ENCODE measurements at places on chromosomes 16 and 17.

DNA sequence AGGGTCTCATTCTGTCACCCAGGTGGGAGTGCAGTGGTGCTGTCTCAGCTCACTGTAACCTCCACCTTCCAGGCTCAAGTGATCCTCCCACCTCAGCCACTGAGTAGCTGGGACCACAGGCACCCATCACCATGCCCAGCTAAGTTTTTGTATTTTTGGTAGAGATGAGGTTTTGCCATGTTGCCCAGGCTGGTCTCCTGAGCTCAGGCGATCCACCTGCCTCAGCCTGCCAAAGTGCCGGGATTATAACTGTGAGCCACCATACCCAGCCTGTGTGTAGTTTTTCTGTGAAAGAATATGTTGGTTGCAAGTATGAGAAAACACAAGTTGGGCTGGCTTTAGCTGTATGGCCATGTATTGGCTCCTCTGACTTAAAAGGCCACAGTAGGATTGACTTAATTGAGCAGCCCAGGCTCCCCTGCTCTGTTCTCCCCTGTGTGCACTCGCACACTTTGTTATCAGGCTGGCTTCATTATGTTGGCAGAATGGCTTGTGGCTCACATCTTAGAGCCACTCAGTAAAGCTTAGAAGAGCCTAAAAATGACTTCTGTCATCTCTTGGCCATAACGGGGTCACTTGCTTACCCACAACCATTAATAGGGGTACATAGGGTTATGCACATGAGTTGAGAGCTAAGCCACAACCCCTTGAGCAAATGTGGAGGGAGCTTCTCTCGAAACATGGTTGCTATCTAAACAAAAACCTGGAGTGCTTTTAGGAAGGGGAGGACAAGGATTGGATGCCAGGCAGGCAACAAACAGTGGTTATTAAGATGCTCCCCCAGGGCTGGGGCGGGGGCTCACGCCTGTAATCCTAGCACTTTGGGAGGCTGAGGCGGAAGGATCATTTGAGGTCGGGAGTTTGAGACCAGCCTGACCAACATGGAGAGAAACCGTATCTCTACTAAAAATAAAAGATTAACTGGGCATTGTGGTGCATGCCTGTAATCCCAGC, 6.1 kb downstream of the HAPSTR1 start:
- DNase-seq = no peak

DNA sequence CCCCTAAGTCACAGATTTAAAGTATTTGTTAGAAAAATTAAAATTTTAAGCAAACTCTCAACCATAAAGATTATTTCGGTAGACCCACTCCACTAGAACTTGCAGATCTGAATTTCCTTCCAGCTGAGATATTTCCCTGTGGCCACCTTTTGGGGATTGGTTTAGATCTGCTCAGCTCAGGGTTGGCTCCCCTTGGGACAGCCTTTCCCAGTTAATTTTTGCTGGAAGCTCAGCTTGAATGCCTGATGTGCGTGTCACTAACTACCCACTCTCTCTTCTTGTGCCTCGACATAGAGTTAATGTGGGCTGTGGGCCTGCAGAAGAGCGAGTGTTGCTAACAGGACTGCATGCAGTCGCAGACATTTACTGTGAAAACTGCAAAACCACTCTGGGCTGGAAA, 57.6 kb downstream of the YPEL2 start:
- DNase-seq = no peak

DNA sequence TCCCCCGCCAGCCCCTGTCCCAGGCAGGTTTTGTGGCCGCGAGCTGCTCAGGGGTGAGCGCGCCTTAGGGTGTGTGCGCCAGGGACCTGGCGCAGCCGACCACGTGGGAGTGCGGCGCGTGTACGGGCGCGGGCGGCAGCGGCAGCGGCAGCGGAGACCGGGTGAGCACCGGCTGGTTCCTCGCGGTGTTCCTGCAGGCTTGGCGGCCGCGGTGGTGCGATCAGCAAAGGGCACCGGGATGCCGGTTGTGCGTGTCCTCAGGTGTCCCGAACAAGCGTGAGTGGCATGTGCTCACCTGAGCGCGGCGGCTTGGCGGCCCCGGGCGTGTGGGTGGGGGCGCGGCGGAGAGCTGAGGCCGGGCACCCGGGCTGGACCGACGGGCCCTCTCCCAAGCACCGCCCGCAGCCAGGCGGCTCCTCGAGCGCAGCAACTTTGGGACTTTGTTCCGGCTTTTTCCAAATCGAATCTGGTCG, 381 bp upstream of the HSD11B2 start:
- DNase-seq = no peak

DNA sequence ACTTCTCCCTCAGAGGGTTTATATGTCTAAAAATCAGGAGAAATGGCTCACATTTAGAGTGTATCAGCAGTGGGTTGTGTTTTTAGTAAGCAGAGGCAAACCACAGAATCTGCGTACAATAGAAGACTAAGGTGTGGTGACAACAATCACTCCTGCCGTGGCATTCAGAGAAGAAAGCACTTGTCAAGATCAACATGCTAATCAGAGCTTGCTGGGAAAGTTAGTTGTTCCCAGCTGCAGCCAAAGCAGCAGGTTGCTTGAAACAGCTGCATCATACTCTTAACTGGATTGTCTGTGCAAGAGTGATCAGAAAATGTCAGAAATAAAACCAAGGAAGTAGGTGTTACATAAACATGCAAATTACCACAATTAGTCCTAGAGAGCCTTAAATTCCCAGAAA, 616.4 kb downstream of the CDH8 start:
- no peak for DNase-seq

GRCh38 chr16:27785307-27785678, 235.3 kb downstream of the KATNIP start:
- no peak for DNase-seq
